ENCODE measurements at places on chromosomes 2 and 18.

DNA sequence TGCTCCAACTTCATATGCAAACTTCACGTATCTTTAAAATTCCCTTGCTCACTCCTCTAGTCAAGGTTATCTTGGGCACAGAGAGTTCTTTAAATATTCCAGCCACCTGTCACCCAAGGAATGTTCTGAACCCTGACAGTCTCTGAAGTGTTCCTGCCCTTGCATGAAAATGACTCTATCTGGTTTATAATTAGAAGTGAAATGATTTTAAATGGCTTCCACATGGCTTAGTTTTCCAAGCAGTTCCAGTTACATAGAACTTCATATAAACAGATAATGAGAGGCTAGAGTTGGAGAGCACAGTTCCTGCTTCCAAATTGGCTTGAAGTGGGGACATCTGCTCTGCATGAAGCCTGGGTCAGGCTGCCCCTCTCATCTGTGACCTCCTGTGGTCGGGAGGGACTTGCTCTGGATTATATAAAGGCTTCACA, 81.9 kb downstream of the SLC4A3 start:
- DNase-seq: no peak

- DNase-seq: peak; percentile 44
These were observed 141.4 kb downstream of the ZEB2 start for GRCh38 chr2:144378551-144378950.

GRCh38 chr2:195407783-195408182, 249.2 kb upstream of the SLC39A10 start:
- DNase-seq: peak; percentile 11

DNA sequence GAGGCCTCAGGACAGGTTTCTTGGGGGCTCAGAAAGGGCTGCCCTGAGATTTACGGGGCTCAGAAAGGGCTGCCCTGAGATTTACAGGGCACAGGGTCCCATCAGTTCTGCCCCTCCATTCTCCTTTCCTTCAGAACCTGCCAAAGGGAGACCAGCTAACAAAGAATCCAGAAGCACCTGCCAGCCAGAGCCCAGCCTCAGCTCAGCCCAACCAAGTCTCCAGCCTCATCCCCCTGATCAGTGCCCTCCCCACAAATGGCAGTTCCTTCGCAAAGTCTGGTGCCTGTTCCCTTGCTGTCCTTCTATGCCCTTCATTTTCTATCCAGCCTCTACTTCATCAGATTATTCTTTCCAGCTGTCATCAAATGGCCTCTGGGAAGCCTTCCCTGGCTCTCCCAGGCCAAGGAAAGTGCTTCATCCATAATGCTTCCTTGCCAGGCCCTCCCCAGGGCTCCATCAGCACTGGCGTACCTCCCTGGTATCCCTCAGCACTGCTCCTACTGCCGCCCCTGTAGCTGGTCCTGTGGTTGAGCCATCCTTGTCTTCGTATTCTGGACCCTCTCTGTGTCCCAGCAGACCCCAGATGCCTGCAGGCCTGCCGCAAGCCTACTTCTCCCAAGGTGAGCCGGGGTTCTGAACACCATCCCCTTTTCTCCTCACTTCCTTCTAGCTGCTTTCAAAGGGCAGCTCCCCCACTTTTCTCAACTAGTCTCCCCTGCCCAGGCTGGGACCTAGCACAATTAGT, 96.2 kb upstream of the EPAS1 start:
- no peak for DNase-seq

- no peak for DNase-seq
These were observed 131.2 kb downstream of the EIPR1 start for GRCh38 chr2:3246406-3246805.

GRCh38 chr18:35904389-35905037, 68.0 kb upstream of the RMP24 start:
- no peak for DNase-seq

All from foreskin fibroblast (primary cell).